ENCODE measurements at places on chromosomes 1 and 21.

DNA sequence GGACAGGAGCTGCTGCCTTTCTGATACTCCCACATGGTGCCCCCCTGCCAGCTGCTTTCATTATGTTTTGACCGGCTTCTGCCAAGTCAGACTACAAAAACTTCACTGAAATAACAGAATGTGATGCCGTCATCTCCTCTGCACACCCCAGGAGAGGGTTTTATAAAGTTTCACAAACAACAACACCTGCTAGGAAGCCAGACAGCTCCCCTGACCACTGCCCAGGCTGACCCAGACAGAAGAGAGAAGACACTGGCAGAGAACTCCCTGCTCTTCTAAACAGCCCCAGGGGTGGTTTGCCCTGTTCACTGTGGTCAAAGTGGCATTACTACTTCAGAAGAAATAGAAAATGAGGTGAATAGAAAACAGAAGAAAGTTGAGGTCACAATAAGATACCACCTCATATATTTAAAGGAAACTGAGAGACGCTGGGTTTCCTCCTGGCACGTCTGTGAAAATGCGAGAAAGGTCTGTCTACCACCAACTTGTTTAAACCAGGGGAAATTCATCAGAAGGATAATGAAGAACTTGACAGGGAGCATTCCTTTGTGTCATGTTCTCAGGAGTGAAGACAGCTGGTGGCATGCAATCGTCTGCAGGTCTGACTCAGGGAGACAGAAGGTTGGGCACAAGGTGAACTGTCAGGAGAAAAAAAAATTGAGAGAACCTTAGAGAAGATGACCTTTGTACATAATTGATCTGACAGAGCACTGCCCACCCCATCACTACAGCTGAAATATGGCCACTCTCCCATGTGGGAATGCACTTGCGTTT is 119.0 kb upstream of the NFIA start:
- no peak for DNase-seq

GRCh38 chr1:47967864-47968555 is 29.2 kb downstream of the TRABD2B start:
- no peak for DNase-seq

DNA sequence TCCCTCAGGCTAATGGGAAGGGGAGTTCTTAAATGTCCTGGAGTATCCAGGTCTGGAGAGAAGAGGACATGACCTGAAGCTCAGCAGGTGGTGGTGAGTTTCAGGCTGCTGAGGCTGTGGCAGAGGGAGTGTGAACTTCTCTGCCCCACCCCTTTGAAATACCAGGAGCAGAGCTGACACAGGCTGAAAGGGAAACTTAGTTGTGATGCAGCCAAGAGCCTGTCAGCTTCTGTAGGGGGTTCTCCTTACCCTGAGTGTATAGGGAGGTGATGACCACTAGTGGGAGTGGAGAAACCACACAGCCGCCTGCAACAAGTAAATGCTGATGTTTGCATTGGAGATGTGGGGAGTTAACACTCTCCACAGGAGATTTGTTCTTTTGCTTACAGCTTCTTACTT is 152.3 kb downstream of the FCRL5 start:
- DNase-seq, result peak; percentile 10

- DNase-seq, result no peak
Measured at GRCh38 chr1:200919386-200919785, 24.7 kb downstream of the INAVA start.

DNA sequence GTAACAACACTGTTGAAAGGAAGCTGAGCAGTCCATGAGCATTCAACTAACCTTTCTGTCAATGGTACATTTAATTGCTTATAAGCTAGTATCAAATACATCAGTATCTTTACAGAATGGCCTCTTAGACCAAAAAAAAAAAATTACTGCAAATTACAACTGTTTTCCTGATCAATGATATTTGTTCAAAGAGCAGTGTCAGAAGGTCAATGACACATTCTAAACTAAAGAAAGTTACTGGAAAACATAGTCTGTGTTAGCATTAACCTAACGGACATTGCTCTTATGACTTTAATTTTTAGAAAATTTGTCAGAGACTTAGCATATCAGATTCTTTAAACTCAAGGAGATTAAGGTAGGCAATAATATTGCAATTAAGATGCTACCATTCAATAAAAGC is 162.5 kb downstream of the KCNT2 start:
- DNase-seq, result no peak

- no peak for DNase-seq
Measured at GRCh38 chr1:44353604-44354003, 1.5 kb downstream of the ERI3 start.

DNA sequence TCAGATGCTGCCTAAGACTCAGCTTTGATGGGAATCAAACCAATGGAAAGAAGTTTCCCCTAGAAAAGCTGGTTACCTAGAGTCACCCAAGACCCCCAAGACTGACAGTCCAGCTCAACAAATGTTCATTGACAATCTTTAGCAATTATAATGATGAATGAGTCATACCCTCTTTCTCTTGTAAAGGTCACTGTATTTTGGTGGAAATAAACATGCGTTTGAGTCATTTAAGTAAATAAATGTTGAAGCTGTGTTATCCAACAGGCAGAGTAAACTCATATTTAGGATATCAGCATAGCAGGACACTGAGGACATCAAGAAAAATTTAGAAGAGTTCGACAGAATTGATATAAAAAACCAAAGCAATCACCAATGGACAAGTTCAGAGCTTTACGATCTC is 295.9 kb downstream of the RGS7 start:
- no peak for DNase-seq

- no peak for DNase-seq
Measured at GRCh38 chr1:169072945-169073725, 33.4 kb upstream of the ATP1B1 start.

- peak; percentile 91 for DNase-seq
Measured at GRCh38 chr1:150613061-150613920, 16.1 kb downstream of the ENSA start.

DNA sequence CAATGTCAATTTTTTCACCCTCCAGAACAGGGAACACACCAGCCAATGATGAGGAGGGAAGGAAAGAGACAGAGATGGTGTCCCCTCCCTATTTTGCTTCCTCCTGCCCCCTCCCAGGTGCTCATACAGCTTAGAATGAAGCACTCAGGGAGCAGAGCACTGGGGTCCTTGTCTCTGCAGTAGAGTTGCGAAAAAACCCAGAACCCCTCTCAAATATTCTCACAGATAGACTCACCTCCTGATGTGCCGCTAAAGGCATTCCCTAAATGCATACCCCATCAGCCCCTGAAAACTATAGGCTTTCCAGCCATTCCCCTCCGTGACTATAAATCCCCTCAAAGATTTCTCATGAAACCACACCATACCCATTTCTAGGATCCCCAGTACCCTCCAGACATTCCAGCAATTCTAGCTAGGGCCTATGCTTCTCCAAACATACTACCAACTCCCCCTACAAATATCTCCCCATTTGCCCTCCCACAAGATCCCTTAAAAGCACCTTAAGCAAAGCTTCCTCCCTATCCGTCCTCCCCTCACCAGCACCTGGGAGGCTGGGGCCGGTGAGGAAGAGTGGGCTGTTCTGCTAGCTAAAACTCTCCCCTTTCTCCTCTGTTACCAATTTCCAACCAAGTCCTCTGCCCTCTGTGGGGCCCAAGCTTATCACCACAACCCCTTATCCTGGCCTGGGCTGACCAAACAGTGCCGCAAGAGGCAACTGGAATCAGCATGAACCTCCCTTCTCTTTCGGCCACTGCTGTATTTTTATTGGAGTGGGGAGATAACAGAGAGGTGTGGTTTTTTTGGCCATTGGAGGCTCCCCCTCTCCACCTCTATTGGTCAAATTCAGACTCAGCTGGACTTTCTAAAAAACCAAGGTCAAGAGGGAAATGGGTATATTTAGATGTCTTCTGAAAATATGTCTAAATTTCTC is 54.7 kb downstream of the RHBG start:
- DNase-seq, result no peak

DNA sequence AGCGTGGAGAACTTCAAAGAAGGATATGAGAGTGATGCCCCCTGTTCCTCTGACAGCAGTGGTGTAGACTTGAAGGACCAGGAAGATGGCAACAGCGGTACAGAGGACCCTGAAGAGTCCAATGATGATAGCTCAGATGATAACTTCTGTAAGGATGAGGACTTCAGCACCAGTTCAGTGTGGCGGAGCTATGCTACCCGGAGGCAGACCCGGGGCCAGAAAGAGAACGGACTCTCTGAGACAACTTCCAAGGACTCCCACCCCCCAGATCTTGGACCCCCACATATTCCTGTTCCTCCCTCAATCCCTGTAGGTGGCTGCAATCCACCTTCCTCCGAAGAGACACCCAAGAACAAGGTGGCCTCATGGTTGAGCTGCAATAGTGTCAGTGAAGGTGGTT is 14.0 kb downstream of the CERS2 start:
- no peak for DNase-seq

GRCh38 chr1:232474826-232475225 is 155.1 kb downstream of the SIPA1L2 start:
- no peak for DNase-seq

Data from activated CD4-positive, alpha-beta T cell treated with anti-CD3 and anti-CD28 coated beads, Interleukin-2, Interleukin-4, amounts not matched to agents 100 ng/mL and 50 ng/mL, durations not matched to agents 16 hours and 8 hours (primary cell).